ENCODE measurements at places on chromosomes 5 and 9. TPM values are rescaled to one million over a fixed set of nuclear protein-coding genes. Genes with fewer than 3 reads are reported as not detected.

KIF24 gene
- total RNA-seq = 0.50 TPM

IL13 gene
- not detected for total RNA-seq

EGFLAM gene
- 3.0 TPM for total RNA-seq

ABO gene
- total RNA-seq = not detected

ZNF354C gene
- 7.9 TPM for total RNA-seq

ZNF366 gene
- not detected for total RNA-seq

SNCAIP gene
- total RNA-seq = 0.66 TPM

NPR3 gene
- total RNA-seq = 82.2 TPM

HAUS6 gene
- total RNA-seq = 11.2 TPM

HRCT1 gene
- 0.83 TPM for total RNA-seq

CKMT2 gene
- 11.2 TPM for total RNA-seq

PCDHB16 gene
- 0.15 TPM for total RNA-seq

FGD3 gene
- not detected for total RNA-seq

CORO2A gene
- total RNA-seq = 0.33 TPM

SEMA5A gene
- 12.5 TPM for total RNA-seq

SUSD1 gene
- total RNA-seq = 18.8 TPM

C9orf153 gene
- total RNA-seq = 0.50 TPM

FAM151B gene
- 5.0 TPM for total RNA-seq

TRIM7 gene
- total RNA-seq = 5.3 TPM

FANCC gene
- total RNA-seq = 5.1 TPM

ADGRV1 gene
- total RNA-seq = 0.50 TPM

MYMK gene
- not detected for total RNA-seq

GPR150 gene
- 0.66 TPM for total RNA-seq

PCA3 gene
- not detected for total RNA-seq

CDKN2A gene
- total RNA-seq = 39.5 TPM

ACOT12 gene
- total RNA-seq = 2.2 TPM

HK3 gene
- not detected for total RNA-seq

CRAT gene
- total RNA-seq = 63.4 TPM

STOM gene
- total RNA-seq = 106 TPM

TLE1 gene
- total RNA-seq = 29.7 TPM

FGFR4 gene
- total RNA-seq = 20.1 TPM

TMEM232 gene
- 7.6 TPM for total RNA-seq

Data from smooth muscle cell of trachea (primary cell).